Stimulated activated CD4-positive, alpha-beta T cell treated with anti-CD3 and anti-CD28 coated beads, Interleukin-1b, Interleukin-23, amount 100 ng/mL, for 1 hour (primary cell): ENCODE measurements at places on chromosomes 5 and 9.

DNA sequence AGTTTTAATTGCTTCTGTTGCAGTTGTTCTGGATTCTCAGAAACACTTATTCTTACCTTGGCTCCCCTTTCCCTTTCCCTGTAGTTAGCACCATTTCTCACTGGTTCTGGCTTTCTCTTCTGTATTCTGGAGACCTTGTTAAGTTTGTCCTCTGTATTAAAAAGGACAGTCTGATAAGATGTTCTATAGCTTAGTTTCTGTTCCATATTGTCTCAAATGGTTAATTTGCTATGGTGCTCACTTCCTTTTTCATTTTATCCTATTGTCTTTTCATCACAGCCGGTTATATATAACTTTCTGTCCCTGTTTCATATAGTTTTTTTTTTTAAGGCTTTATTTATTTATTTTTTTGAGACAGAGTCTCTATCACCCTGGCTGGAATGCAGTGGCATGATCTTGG is 41.4 kb upstream of the KIAA1958 start:
- no peak for DNase-seq

DNA sequence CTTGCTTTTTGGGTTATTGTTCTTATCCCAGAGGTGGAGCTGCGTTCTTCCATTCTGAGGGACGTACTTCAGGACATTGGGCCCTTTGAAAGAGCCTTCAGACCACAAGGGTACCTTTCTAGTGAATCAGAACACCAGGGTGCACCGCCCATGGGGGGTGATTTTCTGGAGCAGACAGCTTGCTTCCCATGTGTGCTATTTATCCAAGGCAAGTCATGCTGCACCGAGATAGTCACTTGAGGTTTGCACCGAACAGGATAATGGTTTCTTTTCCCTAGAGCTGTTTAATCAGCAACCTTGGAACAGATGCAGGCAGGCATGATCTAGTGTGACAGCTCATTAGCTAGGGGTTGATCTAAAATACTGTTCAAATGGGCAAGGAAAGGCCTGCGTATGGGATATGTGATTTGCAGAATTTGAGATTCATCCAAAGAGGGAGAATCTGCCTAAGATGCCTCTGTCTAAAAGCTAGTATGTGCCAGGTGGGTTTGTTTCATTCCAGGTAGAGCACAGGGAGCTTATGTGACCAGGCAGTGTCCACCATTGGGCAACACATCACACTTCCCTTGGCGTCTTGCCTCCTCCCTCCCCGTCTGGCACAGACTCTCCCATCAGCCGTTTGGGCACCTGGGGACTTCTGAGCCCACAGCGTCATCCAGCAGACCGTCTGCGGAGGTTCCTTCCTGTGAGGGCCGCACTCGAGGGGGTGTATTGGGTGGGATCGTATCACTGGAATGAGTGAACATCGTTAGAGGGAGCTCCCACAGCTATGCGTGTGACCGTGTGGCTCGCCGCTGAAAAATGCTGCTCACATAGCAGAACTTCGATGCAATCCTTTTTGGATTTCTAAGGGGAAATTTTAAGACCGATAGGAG is 23.0 kb downstream of the ABL1 start:
- no peak for DNase-seq

GRCh38 chr5:176679365-176680225 is 32.3 kb downstream of the TSPAN17 start:
- no peak for DNase-seq

DNA sequence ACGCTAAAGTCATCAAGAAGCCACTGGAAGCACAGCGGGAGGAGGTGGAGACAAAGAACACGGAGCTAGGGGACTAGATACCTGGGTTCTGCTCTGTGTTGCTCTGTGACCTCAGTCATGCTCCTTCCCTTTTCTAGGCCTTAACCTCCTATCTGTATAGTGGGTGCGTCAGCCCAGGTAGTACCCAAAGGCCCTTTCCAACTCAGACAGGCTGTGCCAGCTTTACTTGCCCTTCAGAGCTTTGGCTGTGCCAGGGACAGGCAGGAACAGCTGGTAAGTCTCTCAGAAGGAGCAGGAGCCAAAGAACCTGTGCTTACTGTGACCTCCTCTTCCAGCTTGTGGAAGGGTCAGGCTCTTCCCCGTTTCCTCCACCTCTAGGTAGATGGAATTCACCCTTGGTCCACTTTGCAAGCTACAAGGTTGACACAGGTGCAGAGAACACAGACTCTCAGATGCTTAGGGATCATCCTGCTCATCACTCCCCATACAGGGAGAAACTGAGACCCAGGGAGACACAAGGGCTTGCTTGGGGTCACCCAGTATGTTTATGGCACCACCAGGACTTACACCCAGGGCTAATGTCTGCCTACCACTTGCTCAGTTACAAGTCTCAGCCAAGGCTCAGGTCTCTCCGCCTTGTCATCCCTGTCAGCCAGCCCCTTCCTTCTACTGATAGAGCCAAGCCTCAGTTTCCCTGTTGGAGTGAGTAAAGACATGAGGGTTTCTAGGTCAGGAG is 1.7 kb downstream of the CCDC69 start:
- DNase-seq: no peak

DNA sequence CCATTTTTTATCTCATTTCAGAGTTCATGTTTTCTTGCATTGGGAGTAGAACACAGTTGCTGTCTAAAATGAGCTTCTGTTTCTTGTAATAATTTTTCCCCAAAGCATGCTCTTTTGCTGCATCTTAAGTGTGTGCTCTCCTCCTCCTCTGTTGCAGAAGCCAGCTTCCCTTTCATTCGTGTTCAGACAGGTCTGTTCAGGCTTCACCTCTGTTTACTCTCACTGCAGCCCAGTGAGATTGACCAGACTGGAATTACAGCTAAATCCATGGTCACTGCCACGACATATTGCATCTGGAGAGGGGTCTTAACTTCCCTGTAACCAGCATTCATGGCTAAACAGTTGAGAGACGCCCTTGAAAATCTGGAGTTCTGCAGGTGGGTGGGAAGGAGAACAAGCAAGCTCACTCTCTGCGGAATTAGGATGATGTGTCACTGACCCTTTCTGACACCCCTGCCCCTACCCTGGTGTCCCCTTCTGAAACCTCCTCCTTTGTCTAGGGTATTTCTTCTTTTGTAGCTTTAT is 223.2 kb downstream of the FSTL4 start:
- DNase-seq: no peak

DNA sequence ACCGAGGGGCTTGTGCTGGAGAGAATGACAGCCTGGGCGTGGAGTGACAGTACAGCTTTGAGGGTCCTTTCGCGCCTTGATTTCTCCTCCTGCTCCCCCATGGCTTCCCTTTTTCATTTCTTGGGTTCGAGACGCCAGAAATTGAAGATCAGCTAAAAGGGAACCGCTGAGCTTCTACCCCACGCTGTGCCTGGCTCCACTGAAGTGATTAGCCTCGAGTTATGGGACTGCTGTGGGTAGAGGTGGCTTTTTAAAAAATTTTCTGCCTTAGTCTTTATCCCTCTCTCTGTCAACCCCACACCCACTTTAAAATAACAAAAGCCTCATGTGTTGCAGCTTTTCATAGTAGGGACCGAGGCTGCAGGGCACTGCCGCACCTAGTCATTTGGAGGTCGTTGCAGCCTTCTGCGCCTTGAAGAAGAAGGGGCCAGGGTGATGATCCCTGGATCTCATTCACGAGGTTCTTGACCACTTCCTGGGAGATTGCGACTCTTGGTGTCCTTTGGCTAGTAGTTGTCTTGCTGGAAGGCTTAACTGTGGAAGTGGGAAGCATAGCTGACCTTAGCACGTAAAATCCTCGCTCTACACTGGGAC is 603 bp downstream of the PPIP5K2 start:
- no peak for DNase-seq

DNA sequence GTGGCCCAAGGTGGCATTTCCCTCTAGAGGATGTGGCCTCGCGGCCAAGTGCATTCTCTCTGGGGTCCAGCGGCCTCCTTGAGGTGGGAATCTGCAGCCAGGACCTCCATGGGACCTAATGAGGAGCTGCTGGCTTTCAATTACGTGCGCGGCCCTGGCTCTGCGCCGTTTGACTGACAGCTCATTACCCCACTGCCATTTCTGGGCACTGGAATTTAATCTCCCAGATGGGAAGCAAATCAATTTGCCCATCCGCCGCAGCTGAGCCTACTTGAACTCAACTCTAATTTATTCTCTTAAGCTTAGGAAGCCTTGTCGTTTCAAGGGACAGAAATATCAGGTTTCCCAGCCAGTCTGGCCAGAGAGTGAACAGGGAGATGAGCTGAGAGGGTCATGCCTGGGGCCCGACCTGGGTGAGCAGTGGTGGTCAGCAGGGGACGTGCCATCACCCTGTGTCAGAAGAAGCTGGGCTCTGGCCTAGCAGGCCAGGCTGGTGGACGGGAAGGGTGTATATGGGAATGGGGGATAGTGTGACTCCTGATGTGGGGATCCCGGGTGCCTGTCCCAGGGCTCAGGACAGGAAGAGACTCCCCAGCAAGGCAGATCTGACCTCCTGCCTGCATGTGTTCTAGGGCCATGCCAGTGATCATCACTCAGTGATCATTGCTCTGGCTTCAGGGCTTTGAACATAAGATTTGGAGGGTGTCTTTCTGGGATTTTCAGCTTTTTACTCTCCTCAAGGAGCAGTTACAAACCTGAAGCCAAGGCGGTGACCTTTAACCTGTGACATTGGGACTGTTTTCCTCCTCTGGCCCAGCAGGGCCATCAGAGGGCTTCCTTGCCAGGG is 69.7 kb downstream of the MACROH2A1 start:
- DNase-seq: no peak

DNA sequence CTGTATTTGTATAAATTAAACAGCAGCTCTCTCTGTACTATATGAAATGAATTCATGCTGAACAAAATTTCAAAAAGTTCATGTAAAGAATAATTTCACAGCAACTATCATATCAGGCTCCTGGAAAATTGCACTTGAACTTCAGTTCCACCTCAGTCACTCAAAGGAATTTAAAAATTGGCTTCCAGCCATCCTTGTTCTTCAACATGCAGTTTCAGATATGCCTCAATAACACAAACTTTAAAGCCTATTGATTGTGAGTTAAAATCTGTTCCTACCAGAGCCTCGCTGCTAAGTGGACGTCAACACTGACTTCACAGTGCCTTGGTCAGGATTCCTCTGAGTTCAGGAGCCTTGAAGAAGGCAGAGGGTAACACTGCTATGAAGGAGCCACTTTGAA is 418.7 kb upstream of the WWC1 start:
- DNase-seq: no peak

GRCh38 chr9:123622711-123623241 is 266.8 kb downstream of the CRB2 start:
- no peak for DNase-seq

DNA sequence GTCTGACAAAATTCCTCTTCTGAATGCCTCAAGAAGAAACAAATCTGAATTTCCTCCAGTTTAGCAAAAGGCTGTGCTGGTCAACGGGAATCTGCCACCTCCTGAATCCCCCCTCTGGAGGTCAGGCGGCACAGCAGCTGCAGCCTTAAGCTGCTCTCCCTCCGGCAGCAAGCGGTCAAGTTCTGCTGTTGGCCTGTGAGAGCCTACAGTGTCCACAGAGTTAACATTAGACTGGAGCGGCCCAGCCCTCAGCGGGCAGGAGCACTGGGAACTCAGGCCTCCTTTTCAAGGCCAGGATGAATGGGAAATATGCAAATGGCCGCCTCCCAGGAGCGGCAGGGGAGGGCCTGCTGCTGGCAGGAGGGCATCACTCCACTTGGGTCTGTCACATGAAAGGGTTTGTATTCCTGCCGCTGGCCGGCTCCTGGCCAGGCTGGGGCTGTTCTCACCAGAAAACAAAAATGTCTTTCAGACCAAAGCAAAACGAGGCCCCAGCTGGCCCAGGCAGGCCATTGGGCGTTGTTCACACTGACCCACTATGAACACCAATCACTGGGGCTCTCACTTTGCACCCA is 8.2 kb downstream of the ACSL6 start:
- no peak for DNase-seq

GRCh38 chr5:158739951-158740757 is 359.6 kb downstream of the EBF1 start:
- DNase-seq: no peak

- DNase-seq: no peak
Measured at GRCh38 chr9:134318941-134319305, 7.3 kb upstream of the RXRA start.

DNA sequence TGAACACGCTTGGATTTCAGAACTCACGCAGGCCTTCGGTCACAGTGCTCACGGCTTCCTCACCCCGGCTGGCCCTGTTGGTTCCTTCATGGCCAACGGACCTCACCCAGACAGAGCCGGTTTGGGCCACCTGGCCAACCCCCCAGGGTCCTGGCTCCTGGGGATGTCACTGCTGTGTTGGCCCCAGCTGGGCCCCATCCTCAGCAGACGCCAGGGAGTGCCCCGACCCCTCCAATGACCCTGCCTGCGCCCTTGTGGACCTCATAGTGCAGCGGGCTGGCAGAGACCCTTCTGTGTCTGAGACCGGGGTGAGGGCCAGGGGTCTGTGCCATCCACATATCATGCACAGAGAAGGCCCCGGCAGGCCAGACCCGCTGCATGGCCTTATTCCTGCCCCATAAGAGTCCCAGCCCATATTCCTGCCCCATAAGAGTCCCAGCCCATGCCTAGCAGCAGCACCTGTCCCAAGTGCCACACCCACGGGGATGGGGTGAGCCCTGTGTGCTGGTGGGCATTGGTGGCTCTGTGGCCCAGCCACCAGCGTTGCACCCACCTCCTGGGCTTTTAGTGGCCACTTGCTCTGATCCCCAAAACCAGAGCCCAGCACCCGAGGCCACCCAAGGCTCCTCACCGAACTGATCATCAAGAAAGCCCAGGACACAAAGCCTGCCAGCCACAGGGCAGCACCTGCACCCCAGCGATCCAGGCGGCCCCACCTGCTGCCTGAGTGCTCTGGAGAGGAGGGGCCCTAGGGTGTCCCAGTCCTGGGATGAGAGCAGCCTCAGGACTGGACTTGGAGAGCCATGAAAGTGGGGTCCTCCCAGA is 1.3 kb upstream of the LPCAT1 start:
- DNase-seq: no peak

DNA sequence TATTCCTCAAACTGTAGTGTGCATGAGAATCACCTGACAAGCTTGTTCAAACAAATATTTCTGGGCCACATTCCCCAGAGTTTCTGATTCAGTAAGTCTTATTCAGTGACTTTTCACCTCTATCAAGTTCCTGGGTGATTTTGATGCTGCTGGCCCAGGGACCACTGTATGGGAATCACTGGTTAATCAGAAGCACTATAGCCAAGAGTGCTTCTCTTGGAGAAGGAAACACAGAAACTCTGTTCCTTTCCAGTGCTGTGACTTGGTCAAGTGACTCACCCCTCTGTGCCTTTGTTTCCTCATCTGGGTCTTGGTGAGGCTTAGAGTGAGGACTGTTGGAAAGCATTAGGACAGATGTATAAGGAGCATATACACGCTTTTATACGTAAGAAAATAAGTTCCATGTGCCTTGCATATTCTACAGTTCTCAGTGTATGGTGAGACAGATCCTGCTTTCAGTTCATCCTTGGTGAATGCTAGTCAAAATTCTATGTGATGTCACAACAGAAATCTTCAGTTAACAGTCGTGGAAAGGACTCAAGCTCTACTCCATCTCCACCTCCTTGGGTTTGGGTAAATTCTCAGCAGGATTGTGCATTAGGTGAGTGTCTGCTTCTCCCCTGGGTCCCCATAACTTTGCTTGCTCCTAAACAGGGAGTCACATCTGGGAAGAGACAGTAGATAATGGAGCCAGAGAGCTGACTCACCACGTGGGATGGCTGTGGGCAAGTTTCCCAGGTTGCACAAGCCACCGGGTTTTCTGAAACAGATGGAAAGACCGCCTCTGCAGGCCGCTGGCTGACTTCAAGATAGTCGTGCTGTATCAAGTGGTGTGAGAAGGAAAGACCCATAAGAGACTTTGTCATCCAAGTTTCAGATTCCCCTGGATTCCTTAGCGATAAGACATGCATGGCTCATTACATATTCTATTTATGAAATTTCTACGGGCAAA is 117.0 kb downstream of the NXNL2 start:
- DNase-seq: no peak

- DNase-seq: no peak
Measured at GRCh38 chr9:134271338-134272301, 54.6 kb upstream of the RXRA start.
